ENCODE measurements at places on chromosomes 6 and 20.

DNA sequence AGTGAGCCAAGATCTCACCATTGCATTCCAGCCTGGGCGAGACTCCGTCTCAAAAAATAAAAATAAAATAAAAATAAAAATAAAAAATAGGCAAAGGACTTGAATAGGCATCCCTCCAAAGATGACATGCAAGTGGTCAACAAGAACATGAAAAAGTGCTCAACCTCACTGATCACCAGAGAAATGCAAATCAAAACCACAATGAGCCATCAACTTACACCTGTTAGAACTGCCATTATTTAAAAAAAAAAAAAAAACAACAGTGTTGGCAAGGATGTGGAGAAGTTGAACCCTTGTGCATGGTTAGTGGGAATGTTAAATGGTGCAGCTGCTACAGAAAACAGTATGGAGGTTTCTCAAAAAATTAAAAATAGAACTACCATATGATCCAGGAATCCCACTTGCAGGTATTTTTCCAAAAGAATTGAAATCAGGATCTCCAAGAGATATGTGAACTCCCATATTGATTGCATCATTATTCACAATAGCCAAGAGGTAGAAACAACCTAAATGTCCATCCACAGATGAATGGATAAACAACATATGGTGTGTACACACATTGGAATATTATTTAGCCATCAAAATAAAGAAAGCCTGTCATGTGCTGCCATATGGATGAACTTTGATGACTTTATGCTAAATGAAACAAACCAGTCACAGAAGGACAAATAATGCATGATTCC, 2.8 kb downstream of the C20orf203 start:
- no peak overlapping the region for H3K4me3 ChIP-seq
- peaks cover 10% of the 10 kb centered on the region for H3K4me1 ChIP-seq
- no peak overlapping the region for H3K27ac ChIP-seq
- H3K36me3 ChIP-seq = no peaks in the 10 kb centered on the region

GRCh38 chr6:108633436-108633835, 72.7 kb downstream of the FOXO3 start:
- no peak overlapping the region for H3K4me3 ChIP-seq
- H3K27me3 ChIP-seq = no peaks in the 10 kb centered on the region
- peaks cover 72% of the 10 kb centered on the region for H3K4me1 ChIP-seq
- no peak for DNase-seq
- H3K36me3 ChIP-seq = no peaks in the 10 kb centered on the region

DNA sequence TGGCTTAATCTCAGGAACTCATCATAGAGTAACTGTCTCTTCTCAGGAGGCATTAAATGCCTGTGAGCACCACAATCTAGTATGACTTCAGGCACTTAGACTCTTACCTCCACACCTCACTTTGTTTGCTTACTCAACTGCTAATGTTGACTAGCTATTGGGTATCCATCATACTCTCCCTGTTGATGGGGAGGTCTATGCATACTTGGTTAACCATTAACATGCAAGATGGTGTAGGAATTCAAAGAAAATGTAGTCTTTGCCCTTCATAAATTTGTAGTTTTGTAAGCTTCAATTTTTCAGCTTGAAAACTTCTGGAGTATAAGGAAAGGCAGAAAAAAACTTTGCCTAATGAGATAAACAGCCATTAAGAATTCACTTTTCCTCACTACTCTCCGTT, 501.0 kb upstream of the MARCKS start:
- H3K36me3 ChIP-seq = no peaks in the 10 kb centered on the region
- no peak overlapping the region for H3K27ac ChIP-seq
- no peaks in the 10 kb centered on the region for H3K4me1 ChIP-seq
- H3K4me3 ChIP-seq = no peak overlapping the region
- no peak for DNase-seq
- no peaks in the 10 kb centered on the region for H3K27me3 ChIP-seq

DNA sequence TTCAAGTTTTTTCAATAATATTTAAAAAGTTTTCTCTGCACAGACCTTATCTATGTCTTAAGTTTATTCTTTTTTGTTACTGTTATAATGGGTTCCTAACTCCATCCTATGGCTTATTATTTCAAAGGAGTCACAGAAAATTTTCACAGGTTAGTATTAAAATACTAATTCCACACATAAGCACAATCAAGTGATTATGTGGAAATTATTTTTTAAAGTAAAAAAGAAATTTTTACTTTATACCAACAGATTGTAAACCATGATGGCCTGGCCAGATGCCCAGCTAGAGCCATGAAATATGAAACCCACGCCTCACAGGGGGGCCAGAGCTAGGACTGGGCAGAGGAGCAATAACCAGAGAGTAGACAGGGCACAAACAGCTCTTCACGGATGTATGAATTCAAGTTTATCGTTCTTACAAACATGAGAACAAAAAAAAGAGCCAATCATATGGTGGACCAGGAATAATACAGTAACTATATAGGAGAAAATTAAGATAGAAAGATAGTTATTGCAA, 34.0 kb downstream of the NUDT3 start:
- H3K27ac ChIP-seq = no peak overlapping the region
- H3K4me1 ChIP-seq = peaks cover 34% of the 10 kb centered on the region
- no peaks in the 10 kb centered on the region for H3K36me3 ChIP-seq
- H3K4me3 ChIP-seq = no peak overlapping the region

GRCh38 chr6:13101409-13101808, 226.9 kb downstream of the TBC1D7 start:
- H3K27ac ChIP-seq = no peak overlapping the region
- peaks cover 5% of the 10 kb centered on the region for H3K4me1 ChIP-seq
- no peaks in the 10 kb centered on the region for H3K36me3 ChIP-seq
- no peak overlapping the region for H3K4me3 ChIP-seq

DNA sequence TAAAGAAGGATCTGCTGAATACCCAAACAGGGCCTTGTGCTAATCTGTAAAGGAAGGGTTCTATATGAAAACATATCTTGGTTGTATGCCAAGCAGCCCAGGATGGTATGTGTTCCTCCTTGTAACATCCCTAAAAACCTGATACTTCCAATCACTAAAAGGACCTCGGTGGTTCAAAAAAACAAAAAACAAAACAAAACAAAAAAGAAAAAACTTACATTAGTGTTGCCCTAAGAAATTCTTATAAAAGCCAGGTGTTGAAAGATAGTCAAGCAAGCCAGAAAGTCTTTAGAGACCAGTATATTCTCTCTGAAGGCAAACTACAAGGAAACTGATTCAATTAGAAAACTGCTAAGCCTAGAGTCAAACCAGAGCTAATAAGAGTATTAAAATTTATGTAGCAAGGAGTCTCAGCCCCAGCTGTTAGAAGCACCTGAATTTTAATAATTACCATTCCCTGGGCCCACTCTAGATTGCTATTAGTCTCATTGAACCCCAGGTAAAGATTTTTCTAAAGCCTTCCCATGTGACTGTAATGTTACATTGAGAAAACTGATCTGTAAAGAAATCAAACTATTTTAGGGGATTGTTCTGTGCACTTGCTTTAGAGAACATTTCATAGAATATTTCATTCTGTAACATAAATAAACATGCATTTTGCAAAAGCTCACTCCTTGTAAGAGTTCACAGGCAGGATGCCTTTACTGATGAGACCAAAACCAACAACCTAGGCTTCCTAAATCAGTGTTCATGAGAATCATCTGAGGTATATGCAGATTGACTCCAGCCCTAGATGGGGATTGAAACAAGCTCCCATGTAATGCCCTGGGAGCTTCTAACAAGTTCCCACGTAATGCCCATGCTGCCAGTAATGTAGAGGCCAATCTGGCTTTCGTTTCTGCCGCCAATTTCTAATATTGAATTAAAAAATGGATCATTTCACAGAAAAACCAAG, 95.2 kb upstream of the BTN3A2 start:
- peaks cover 4% of the 10 kb centered on the region for H3K27me3 ChIP-seq
- H3K4me1 ChIP-seq = peaks cover 16% of the 10 kb centered on the region
- no peaks in the 10 kb centered on the region for H3K36me3 ChIP-seq
- H3K4me3 ChIP-seq = no peak overlapping the region
- no peak overlapping the region for H3K27ac ChIP-seq

GRCh38 chr6:156828280-156828703, 51.1 kb downstream of the ARID1B start:
- H3K27me3 ChIP-seq = no peaks in the 10 kb centered on the region
- H3K4me1 ChIP-seq = peaks cover 58% of the 10 kb centered on the region
- peak overlapping the region; percentile 9 for H3K27ac ChIP-seq
- no peak for DNase-seq
- no peak overlapping the region for H3K4me3 ChIP-seq

DNA sequence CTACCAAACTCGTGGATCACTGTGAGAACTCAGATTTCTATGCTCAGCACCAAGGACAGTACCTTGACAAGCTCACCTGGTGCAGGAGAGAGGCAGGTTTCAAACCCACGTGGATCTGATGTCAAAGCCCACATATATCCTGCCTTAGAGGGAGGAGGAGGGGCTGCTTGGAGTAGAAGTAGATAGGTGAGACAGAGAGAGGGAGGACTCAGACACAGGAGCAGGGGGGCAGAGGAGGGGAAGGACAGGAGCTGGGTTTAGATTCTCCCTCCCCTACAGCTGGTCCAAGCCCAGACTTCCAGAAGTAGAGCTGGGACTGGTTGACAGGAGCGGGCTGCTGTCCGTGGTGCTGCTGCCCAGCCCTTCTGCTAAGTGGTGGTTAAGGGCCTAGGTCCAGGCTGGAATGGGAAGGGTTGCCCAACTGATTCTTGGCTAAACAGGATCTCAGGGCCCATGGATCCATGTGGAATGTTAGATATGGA, 77.5 kb downstream of the CDH22 start:
- no peaks in the 10 kb centered on the region for H3K27me3 ChIP-seq
- H3K4me3 ChIP-seq = no peak overlapping the region

DNA sequence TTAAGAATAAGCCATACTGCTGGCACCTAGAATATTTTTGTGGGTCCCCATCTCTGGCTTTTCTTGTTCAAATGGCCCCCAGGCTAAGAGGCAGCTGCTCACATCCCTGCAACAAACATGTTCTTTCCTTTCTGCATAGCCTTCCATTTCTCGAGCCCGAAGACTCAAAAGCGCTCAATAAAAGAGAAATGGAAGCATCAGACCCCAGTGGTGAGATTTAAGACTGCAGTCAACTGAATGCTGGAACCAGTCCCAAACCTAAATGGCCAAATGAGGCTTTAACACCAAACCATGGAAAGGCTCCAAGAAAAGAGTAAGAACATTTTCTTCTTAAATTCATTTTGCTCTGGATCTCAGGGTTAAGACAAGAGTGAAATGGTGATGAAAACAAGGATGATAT, 122.1 kb upstream of the TRAF3IP2 start:
- no peaks in the 10 kb centered on the region for H3K27me3 ChIP-seq
- no peak for DNase-seq
- H3K4me1 ChIP-seq = peaks cover 26% of the 10 kb centered on the region
- no peak overlapping the region for H3K4me3 ChIP-seq
- no peaks in the 10 kb centered on the region for H3K36me3 ChIP-seq

GRCh38 chr6:74826263-74826662, 379.6 kb downstream of the COL12A1 start:
- H3K36me3 ChIP-seq = no peaks in the 10 kb centered on the region
- no peaks in the 10 kb centered on the region for H3K4me1 ChIP-seq

- no peak for DNase-seq
- H3K36me3 ChIP-seq = no peaks in the 10 kb centered on the region
- H3K4me3 ChIP-seq = peak overlapping the region; percentile 85
Measured at GRCh38 chr20:49916146-49917002, 1.0 kb upstream of the SPATA2 start.

DNA sequence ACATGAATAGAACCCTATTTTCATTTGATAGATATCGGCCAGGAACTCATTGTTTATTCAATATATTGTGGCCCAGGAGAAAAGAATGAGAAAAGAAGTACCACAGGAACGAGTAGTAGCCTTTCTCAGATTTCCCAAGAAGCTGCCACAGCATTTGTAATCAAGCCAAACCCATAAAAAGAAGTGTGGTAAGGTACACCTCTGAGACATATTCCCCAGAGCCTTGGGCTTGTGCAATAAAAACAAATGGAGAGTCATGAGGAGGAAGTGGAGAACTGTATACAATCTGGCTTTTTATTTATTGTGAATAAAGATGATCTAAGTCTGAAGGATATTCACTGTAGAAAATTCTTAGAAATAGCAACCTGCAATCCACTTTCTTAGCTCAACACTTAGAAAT, 36.7 kb downstream of the KIF6 start:
- H3K27ac ChIP-seq = no peak overlapping the region
- no peaks in the 10 kb centered on the region for H3K4me1 ChIP-seq
- no peak overlapping the region for H3K4me3 ChIP-seq
- H3K36me3 ChIP-seq = no peaks in the 10 kb centered on the region

GRCh38 chr6:149342525-149342924, 25.0 kb downstream of the TAB2 start:
- no peak for DNase-seq
- no peak overlapping the region for H3K27ac ChIP-seq
- no peak overlapping the region for H3K4me3 ChIP-seq

DNA sequence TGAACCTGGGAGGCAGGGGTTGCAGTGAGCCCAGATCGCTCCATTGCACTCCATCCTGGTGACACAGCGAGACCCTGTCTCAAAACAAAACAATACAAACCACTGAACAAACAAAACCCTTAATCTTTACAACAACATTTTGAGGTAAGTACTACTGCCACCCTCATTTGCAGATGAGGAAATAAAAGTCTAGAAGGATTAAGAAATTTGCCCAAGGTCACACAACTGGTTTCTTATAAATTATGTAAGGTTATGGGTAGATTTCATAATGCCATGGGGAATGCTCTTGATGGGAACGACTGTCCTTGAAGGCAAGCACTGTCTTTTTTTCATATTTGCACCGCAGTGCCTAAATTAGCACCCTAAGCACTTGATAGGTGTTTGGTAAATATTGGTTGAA, 13.8 kb upstream of the B4GALT5 start:
- H3K36me3 ChIP-seq = no peaks in the 10 kb centered on the region
- no peaks in the 10 kb centered on the region for H3K27me3 ChIP-seq
- H3K4me1 ChIP-seq = peaks cover 18% of the 10 kb centered on the region

- H3K36me3 ChIP-seq = no peaks in the 10 kb centered on the region
- H3K27ac ChIP-seq = no peak overlapping the region
- H3K4me1 ChIP-seq = no peaks in the 10 kb centered on the region
- no peaks in the 10 kb centered on the region for H3K27me3 ChIP-seq
- no peak overlapping the region for H3K4me3 ChIP-seq
- no peak for DNase-seq
Measured at GRCh38 chr6:24016857-24017256, 109.2 kb upstream of the NRSN1 start.

- peak within 1 kb of the TSS; percentile 80 for H3K27ac ChIP-seq
- no peaks in the 10 kb centered on the region for H3K27me3 ChIP-seq
- H3K36me3 ChIP-seq = no peaks in the 10 kb centered on the region
- H3K4me3 ChIP-seq = peak within 1 kb of the TSS; percentile 55
- no peak for DNase-seq
Measured at GRCh38 chr20:13008761-13009681, at the start of gene SPTLC3. SPTLC3 (plus strand) TSS chr20:13008972; CDS start chr20:13009268, 296 bp downstream.

DNA sequence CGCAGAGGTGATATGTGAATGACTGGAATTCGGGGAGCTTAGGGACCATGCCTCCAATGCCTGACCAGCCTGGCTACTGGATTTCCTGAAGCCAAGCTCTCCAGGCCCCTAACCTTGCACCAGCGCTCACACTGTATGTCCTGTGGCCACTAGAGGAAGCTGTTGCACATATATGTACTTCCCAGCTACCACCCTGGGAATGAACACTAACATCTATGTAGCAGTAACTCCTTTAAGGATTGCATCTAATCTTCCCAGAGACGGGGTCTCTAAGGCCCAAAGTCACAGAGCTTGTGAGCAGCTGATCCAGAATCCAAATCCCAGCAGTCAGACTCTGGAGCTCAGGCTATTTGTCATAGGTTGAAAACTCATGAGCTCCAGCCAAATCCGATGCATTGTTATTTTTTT, 20.4 kb upstream of the BPIFB1 start:
- no peak overlapping the region for H3K4me3 ChIP-seq
- H3K36me3 ChIP-seq = no peaks in the 10 kb centered on the region
- DNase-seq = peak; percentile 40
- no peaks in the 10 kb centered on the region for H3K4me1 ChIP-seq

GRCh38 chr6:32796848-32797776, 19.7 kb downstream of the HLA-DOB start:
- no peak for DNase-seq
- no peak overlapping the region for H3K27ac ChIP-seq
- no peaks in the 10 kb centered on the region for H3K36me3 ChIP-seq
- H3K27me3 ChIP-seq = no peaks in the 10 kb centered on the region

Data from upper lobe of left lung (tissue), 6 donors.